Esophagus squamous epithelium (tissue), 5 donors: ENCODE measurements at places on chromosomes 4 and X. TPM values are rescaled to one million over a fixed set of nuclear protein-coding genes. Genes with fewer than 3 reads are reported as not detected.

Gene GPRASP3
- 1.6 TPM for total RNA-seq

Gene CLCN4
- total RNA-seq = 0.76 TPM

Gene APLN
- 0.09 TPM for total RNA-seq

Gene OTUD5
- 21.4 TPM for total RNA-seq

Gene ENPEP
- 1.1 TPM for total RNA-seq

Gene COL4A5
- total RNA-seq = 10.7 TPM

Gene MAGEA8
- total RNA-seq = not detected

Gene FHDC1
- 5.3 TPM for total RNA-seq

Gene EDA2R
- 0.40 TPM for total RNA-seq

GRCh38 chrX:141733371-141733770 is 34.8 kb upstream of the SPANXD start:
- H3K4me1 ChIP-seq = no peaks in the 10 kb centered on the region
- no peak overlapping the region for H3K27ac ChIP-seq
- H3K36me3 ChIP-seq = no peaks in the 10 kb centered on the region
- H3K4me3 ChIP-seq = no peak overlapping the region
- H3K27me3 ChIP-seq = no peaks in the 10 kb centered on the region
- DNase-seq = no peak

- no peak for DNase-seq
- no peak overlapping the region for H3K27ac ChIP-seq
- no peaks in the 10 kb centered on the region for H3K4me1 ChIP-seq
- H3K27me3 ChIP-seq = no peaks in the 10 kb centered on the region
Observed at GRCh38 chrX:136228839-136229207, 22.4 kb downstream of the MAP7D3 start.

DNA sequence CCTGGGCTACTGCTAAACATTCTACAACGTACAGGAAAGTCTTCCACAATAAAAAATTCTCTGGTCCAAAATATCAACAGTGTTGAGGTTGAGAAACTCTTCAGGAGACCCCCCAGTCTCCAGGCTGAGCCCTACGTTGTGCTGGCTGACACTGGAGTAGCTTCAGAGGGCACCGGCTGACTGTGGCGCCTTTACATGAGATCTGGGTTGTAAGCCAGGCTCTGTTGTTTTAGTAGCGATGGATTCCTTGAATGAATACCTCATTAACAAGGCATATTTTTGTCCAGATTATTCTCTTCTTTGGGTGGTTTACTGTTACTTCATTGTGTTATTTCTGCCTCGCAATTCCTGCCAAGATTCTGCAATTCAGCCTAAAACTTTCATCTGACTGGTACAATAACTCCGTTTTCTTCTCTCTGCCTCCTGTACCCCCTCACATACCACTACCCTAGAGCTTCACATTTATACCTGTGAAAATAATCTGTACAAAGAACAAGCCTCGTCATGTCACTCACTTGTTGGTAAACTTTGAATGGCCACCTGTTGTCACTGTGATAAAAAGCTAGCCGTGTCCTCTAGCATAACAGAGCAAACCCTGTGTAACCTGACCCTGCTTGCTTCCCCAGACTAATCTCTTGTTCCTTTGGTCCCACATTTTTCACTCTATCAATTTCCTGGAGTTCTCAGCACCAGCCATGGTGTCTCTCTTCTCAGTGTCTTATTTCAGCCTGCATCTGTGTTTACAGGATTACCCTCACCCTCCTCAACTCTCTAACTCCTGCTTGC is 1476.1 kb upstream of the TENM3 start:
- no peaks in the 10 kb centered on the region for H3K27me3 ChIP-seq
- no peaks in the 10 kb centered on the region for H3K4me1 ChIP-seq
- no peak overlapping the region for H3K4me3 ChIP-seq
- no peak overlapping the region for H3K27ac ChIP-seq
- DNase-seq = no peak
- H3K36me3 ChIP-seq = no peaks in the 10 kb centered on the region

DNA sequence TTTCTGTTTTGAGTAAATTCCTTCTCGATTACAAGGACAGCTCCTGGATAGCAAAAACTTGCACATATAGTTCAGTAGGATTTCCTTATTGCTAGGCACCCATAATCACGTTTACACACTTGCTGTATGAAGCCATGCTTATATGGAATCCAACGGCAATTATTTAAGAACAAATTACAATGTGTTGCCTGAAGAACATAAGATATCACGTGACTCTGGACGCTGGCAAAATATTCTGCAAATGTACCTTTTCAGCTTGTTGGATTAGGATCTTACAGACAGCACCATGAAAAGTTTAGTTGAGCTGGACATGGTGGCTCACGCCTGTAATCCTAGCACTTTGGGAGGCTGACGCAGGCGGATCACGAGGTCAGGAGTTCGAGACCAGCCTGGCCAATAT is 17.4 kb downstream of the MFAP3L start:
- H3K27ac ChIP-seq = no peak overlapping the region
- H3K4me1 ChIP-seq = no peaks in the 10 kb centered on the region
- H3K27me3 ChIP-seq = no peaks in the 10 kb centered on the region

DNA sequence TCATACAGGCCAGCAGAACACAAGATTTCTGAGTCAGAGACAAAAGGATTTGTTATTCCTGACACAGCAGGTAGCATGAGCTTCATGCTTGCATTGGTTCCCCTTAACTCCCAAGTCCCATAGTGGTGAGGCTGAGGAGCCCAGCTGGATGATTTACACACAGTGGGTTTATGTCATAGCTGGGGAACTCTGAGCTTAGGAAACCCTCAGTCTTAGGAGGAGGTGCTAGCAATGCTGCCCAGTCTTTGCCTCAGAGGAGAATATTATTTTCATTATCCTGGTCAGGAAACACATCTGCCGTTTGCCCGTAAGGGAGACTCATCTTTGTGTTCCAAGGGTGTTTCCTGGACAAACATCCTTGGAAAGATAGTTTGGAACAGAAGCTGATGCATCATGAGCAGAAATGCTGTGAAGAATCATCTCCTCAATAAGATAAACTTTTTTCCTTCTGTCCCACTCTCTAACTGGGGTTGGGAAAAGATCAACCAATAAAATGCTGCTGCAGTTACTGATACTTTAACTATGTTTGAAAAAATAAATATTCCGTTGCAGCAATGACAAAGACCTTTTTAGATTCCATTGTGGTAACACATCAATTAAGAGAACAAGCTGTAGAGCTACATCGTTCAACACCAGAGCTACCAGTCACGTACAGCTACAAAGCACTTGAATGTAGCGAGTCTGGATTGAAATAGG is 146.8 kb downstream of the DCLK2 start:
- no peaks in the 10 kb centered on the region for H3K27me3 ChIP-seq
- H3K4me1 ChIP-seq = peaks cover 4% of the 10 kb centered on the region
- no peak overlapping the region for H3K27ac ChIP-seq
- DNase-seq = no peak
- no peak overlapping the region for H3K4me3 ChIP-seq

- H3K36me3 ChIP-seq = no peaks in the 10 kb centered on the region
- H3K27ac ChIP-seq = no peak overlapping the region
- H3K4me3 ChIP-seq = no peak overlapping the region
- no peaks in the 10 kb centered on the region for H3K4me1 ChIP-seq
- no peaks in the 10 kb centered on the region for H3K27me3 ChIP-seq
Observed at GRCh38 chrX:125622899-125623298, 303.2 kb downstream of the TEX13C start.

DNA sequence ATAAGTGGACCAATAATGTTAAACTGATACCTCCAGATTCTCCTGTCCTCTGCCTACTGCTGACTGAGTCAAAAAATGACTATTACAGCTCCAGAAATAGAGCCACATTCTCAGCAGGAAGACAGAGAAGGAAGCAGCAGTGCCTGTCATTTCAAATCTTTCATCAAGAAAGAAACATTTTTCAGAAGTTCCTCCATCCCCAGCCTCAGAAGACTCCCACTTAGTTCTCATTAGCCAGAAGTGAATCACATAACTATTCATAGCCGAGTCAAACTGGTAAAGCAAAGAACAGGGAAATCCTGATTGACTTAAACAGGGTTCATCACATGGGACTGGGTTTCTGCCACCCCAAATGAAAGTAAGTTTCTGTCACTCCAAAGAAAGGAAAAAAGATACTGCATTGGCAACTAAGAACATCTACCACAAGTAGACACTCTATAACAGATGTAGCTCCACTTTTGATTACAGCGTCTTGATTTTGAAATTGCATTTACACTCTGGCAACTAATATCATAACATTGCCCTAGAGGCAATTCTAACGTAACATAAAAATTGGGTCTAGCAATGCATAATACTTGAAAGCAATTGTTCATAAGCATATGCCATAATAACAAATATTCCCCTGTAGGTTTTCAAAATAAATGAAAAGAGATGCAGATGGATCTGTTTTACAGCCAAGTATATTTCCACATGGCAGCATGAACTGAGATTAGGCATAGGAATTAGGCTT is 599.8 kb downstream of the GALNTL6 start:
- H3K27ac ChIP-seq = no peak overlapping the region
- no peaks in the 10 kb centered on the region for H3K36me3 ChIP-seq
- no peak overlapping the region for H3K4me3 ChIP-seq
- no peaks in the 10 kb centered on the region for H3K27me3 ChIP-seq

DNA sequence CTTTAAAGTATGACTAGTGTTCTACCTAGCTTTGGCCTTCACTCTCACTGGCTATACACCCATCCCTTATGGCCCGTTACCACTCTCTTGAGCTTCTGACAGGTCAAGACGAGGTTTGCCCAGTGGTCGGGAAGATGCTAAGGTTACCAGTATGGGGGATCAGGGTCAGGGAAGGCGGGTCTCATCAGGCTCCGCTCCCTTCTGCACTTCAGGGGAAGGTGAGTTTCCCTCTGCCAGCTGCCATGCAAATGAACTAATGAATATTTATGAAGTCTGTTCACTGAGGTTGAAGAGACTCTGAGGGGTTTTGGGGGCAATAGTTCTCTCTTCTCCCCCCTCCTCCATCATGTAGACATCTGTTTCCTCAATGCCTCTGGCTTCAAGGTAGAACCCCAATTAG is 6.6 kb downstream of the EFNB1 start:
- H3K27me3 ChIP-seq = peaks cover 3% of the 10 kb centered on the region
- H3K27ac ChIP-seq = no peak overlapping the region
- H3K4me1 ChIP-seq = peaks cover 8% of the 10 kb centered on the region
- no peak for DNase-seq

DNA sequence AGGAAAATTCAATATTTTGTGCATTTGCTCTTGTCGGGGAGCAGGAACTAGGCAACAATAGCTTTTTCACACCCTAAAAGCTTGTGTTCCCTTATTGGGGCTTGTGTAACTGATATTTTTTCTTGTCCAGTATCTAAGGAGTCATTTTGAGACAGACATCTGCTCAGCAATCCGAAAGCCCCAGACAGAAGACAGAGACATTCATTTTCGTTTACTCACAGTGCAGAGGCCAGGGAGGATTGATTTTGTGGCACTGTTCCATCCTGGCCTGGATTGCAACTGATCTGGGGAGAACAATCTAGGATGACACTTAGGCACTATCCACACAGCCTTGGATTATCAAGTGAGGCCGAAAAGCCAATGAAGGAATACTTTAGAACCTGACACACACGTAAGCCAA is 27.4 kb upstream of the PLAC1 start:
- no peak for DNase-seq
- H3K27ac ChIP-seq = no peak overlapping the region
- H3K36me3 ChIP-seq = no peaks in the 10 kb centered on the region
- no peaks in the 10 kb centered on the region for H3K4me1 ChIP-seq
- no peaks in the 10 kb centered on the region for H3K27me3 ChIP-seq

- H3K4me1 ChIP-seq = no peaks in the 10 kb centered on the region
- no peaks in the 10 kb centered on the region for H3K27me3 ChIP-seq
- no peak overlapping the region for H3K4me3 ChIP-seq
- no peak overlapping the region for H3K27ac ChIP-seq
- H3K36me3 ChIP-seq = no peaks in the 10 kb centered on the region
Observed at GRCh38 chr4:110675426-110675825, 52.5 kb upstream of the PITX2 start.

DNA sequence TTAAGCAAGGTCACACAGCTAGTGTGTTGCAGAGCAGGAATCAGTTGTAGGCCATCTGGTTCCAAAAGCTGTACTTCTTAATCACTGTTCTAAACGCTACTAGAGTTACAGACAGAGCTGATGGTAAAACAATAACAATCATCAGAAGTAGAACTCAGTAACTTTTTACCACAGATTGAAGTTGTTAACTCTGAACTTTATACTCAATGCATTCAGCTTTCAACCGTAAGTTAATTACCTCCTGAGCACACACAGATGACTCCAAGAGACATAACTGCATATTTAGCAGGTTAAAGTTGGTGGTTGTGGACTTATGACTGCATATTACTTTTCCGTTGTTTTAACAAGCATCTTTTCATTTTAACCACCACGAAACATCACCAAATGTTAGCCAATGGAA is 127.3 kb downstream of the PRSS12 start:
- H3K27ac ChIP-seq = no peak overlapping the region

GRCh38 chr4:1975391-1975801 is 33.4 kb downstream of the NELFA start:
- H3K4me3 ChIP-seq = no peak overlapping the region
- H3K27ac ChIP-seq = no peak overlapping the region
- no peaks in the 10 kb centered on the region for H3K4me1 ChIP-seq
- no peak for DNase-seq
- H3K36me3 ChIP-seq = peaks cover 93% of the 10 kb centered on the region

- no peaks in the 10 kb centered on the region for H3K36me3 ChIP-seq
- no peaks in the 10 kb centered on the region for H3K27me3 ChIP-seq
- H3K4me1 ChIP-seq = no peaks in the 10 kb centered on the region
Observed at GRCh38 chrX:5957506-5957905, 271.2 kb downstream of the NLGN4X start.

DNA sequence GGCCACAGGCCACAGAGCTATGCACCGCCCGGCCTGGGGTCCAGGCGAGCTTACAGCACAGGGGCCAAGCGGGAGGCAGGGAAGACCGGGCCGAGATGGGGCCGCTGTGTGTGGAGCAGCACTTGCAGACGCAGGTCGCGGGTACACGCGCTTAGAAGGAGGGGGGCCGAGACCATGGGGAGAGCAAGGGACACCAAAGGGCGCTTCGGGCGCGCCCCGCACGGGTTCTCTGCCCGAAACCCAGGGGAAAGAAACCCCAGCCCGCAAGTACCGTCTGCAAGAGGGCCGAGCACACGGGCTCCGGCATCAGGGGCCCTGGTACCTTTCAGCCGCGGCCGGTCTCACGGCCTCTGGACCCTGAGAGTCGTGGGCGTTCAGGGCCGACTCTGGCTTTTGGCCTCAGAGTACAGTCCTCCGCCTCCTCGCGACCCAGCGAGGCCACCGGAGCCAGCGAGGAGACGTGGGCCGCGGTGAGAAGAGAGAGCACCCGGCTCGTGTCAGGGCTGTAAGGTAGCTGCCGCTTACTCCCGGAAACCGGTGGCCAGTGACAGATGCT is 342 bp downstream of the EOLA2 start:
- no peak for DNase-seq
- peak overlapping the region; percentile 65 for H3K4me3 ChIP-seq
- H3K4me1 ChIP-seq = no peaks in the 10 kb centered on the region
- peak overlapping the region; percentile 93 for H3K27ac ChIP-seq

DNA sequence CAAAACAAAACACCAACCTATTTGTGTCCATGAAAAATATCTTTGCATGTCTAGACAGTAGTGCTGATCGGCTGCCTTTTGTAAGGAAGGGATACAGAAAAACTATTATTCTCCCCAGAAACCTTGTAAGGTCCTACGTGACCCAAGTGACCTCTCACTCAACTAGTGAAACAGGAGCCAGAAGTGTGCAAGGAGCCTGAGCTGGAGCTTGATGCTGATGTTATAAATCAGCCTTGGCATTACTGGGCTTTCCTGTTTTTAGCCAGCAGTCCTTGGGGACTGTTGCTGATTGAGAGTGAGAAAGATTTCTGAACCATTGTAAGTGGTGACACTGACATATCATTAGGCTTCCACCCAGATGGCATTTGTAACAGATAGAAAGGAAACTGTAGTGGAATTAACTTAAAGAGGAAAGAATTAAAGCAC is 100.8 kb upstream of the LIMCH1 start:
- no peak overlapping the region for H3K4me3 ChIP-seq
- H3K4me1 ChIP-seq = no peaks in the 10 kb centered on the region
- DNase-seq = no peak
- peak overlapping the region; percentile 19 for H3K27ac ChIP-seq
